K562 (cell line): ENCODE measurements at places on chromosomes 7 and 10. TPM values are rescaled to one million over a fixed set of nuclear protein-coding genes. Genes with fewer than 3 reads are reported as not detected.

The SUGCT gene
- 1.1 and 1.4 TPM in 2 replicates for total RNA-seq

The ZNF680 gene
- 12.0 and 12.7 TPM in 2 replicates for total RNA-seq

The C10orf105 gene
- 0.09 TPM in 2 replicates for total RNA-seq

The TDRD1 gene
- total RNA-seq, result not detected in 2 replicates

The RPEL1 gene
- total RNA-seq, result 0.07 and 0.09 TPM in 2 replicates

The ANKRD30A gene
- total RNA-seq, result not detected in 2 replicates

The NME8 gene
- total RNA-seq, result not detected in 2 replicates

The KRIT1 gene
- 32.8 and 37.9 TPM in 2 replicates for total RNA-seq

The GIMAP4 gene
- total RNA-seq, result 0.16 and 0.42 TPM in 2 replicates

The PLXNA4 gene
- total RNA-seq, result 0.04 and 0.09 TPM in 2 replicates

The ELFN1 gene
- total RNA-seq, result 0.45 and 0.64 TPM in 2 replicates

The JCAD gene
- 0.20 TPM in 1 of 2 replicates, not detected in the other for total RNA-seq

The ITIH5 gene
- total RNA-seq, result 3.9 and 4.9 TPM in 2 replicates
